ENCODE measurements at places on chromosomes 6 and 20.

DNA sequence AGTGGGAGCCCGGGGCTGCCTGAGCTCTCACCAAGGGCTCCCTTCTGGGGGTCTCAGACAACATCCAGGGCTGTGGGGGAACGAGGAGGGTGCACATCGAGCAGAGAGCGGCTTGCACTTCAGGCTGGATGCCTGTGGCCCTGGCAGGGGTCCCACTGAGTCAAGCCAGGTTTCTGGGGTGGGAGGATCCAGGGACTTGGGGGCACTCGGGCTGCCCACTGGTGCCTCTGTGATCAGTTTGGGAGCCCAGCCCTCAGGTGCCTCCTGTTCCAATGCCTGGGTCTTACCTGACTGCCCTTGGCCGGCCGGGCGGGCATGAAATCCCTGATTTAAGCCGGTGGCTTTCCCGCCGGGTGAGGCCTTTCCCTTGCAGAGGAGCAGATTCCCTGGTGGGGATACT lies 470 bp downstream of the COL20A1 start:
- DNase-seq = no peak

DNA sequence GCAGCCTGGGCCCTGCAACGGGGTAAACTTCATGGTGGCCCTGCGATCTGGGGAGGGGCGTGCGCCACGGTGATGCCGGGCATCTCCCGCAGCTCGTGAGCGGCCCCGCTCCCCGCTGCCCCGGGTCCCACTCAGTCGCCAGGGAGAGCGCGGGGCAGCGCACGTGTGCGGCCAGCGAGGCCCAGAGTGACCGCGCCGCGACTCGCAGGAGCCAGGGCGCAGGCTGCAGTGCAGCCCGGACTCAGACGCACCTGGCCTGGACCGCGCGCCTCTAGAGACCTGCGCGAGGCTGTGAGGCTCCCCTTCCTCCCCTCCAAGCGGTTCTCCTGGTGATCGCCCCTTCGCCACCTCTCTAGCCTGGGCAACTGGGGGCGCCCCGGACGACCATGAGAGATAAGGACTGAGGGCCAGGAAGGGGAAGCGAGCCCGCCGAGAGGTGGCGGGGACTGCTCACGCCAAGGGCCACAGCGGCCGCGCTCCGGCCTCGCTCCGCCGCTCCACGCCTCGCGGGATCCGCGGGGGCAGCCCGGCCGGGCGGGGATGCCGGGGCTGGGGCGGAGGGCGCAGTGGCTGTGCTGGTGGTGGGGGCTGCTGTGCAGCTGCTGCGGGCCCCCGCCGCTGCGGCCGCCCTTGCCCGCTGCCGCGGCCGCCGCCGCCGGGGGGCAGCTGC lies 652 bp downstream of the BMP6 start:
- no peak for DNase-seq

DNA sequence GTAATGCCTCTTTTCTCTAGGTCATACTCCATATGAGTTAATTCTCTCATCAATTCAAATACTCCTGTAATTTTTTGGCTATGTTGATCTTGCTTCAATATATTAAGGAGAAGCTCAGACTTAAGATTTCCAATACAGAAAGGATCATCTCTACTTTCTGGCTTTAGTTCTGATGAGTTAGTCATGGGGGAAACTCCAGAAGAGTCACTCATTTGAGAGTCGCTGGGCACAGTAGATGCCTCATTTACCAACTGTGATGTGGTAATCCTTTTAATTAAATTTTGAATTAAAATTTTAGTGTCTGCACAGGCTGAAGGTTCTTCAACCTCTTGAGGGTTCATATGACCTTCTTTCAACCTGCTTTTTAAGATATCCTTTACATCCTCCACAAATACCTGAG lies 38.5 kb downstream of the DST start:
- DNase-seq = no peak

DNA sequence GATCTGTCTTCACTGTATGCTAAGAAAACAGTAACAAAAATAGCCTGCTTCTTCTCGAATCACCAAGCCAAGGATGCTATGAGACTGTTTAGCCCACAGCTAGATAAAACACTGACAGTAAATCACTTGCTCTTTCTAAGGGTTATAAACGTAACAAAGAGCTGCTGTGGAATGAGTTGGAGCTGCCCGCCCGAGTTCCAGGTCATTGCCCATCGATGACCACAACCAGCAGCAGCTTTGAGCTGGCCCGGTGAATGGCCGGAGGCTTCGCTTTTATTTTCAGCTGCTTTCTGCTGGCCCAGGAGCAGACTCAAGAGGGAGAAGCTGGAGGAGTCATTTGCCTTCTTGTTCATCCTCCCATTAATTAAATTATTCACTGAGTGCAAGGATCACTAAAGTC lies 82.2 kb upstream of the CDH4 start:
- no peak for DNase-seq

DNA sequence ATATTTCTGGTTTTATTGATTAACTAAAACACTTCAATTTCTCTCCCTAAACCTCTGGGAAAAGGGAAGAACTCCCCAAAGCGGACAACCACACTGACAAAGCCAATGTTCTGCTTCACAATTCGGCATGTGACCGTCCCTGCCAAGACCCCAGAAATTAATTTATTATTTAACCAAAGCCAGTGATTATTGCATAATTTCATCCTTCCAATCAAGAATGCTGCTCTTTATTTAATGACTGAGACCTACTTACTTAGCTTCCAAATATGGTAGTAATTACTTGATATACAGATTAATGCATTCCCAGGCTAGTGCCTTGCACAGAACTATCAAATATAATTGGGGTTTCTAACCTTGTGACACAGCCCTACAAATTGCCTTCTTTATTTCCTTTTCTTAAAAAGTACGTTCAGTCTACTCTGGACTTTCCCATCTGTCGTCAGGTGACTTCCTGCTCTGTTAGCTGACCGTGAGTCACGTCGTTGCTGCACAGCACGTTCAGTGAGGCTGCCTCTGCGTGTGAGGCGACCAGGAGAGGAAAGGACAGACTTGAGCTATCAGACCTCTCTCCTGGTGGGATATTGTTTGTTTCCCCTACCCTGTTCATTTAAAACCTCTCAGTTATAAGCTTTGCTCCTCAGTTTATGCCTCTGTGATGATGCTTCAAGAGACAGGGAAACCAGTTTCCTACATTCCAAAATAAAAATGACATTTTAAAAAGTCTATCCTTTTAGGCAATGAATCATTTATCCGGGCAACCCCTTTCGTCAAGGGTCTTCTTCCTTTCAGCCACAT lies 55.7 kb upstream of the TNFAIP3 start:
- DNase-seq = no peak

- DNase-seq = no peak
These were observed 164.9 kb downstream of the UTRN start for GRCh38 chr6:144449911-144450597.

DNA sequence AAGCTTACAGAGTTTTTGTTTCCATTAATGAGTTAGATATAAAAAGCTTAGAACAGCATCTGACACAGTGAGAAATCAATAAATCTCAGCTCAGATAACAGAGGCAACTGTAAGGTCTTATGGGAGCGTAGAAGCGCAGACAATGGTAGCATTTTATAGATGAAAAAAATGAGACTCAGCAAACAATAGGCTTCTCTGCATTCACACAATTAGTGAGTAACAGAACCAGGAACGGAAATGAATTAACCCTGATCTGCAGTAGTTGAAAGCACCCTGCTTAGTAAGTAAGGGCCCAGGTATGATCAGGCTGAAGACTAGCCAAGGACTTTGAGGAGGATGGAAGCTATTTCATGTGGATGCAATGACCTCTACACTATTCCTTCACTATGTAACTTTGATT lies 147.2 kb upstream of the EYA4 start:
- no peak for DNase-seq

- DNase-seq = no peak
These were observed 283.1 kb downstream of the PREX1 start for GRCh38 chr20:48544402-48545339.

DNA sequence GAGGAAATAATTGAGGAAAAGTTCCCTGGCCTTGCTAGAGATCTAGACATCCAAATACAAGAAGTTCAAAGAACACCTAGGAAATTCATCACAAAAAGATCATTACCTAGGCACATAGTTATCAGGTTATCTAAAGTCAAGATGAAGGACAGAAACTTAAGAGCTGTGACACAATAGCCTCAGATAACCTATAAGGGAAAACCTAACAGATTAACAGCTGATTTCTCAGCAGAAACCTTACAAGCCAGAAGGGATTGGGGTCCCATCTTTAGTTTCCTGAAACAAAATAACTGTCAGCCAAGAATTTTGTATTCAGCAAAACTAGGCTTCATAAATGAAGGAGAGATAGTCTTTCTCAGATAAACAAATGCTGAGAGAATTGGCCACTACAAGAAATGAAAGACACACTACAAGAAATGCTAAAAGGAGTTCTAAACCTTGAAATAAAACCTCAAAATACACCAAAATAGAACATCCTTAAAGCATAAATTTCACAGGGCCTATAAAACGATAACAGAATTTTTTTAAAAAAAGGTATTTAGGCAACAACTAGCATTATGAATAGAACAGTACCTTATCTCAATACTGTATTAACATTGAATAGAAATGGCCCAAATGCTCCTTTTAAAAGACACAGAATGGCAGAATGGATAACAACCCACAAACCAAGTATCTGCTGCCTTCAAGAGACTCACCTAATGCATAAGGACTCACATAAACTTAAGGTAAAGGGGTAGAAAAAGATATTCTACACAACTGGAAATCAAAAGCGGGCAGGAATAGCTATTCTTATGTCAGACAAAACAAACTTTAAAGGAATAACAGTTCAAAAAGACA lies 9.7 kb downstream of the RNGTT start:
- DNase-seq = no peak

GRCh38 chr6:148747145-148747470 lies 278 bp downstream of the UST start:
- DNase-seq = no peak

GRCh38 chr20:13794667-13795066 lies 9.8 kb downstream of the NDUFAF5 start:
- DNase-seq = no peak

GRCh38 chr6:29853245-29853644 lies 25.6 kb downstream of the HLA-G start:
- no peak for DNase-seq

DNA sequence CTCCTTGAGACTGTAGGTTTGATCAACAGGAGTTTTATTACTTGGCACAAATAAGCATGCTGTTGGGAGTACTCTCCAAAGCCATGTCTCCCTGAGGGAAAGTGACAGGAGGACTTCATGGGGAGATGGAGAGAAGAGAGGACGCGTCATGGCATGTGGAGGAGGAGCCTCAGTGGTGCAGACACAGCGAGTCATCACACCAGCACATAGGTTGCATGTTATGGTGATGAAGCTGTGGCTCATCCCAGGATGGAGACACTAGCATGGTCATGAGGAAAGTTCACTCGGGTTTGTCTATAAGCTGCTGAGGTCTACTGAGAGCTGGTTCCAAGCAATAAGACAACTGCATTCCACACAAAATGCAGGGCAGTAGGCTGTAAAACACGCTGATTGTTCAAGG lies 13.2 kb upstream of the SSTR4 start:
- DNase-seq = no peak

DNA sequence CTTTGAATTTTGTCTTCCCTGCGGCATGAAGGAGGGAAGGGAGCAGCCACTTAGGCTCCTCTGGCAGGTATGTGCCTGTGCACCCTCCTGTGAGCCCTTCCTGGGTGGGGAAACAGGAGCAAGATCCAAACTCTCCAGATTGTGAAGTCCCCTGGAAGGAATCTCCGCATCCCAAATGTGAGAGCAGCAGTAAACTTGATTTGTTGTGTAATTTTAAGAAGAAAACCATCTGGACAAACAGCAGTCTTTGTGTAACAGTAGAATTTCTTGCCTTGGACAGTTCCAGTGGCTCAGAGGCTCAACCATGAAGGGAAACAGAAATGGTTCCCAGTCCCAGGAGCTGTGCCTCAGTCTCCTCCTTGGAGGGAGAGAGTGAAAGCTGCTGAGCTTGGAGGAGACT lies 39.7 kb downstream of the CDH26 start:
- no peak for DNase-seq

GRCh38 chr6:122676146-122676545 lies 65.9 kb downstream of the PKIB start:
- no peak for DNase-seq

GRCh38 chr6:159066483-159066882 lies 21.7 kb upstream of the TAGAP start:
- DNase-seq = no peak

DNA sequence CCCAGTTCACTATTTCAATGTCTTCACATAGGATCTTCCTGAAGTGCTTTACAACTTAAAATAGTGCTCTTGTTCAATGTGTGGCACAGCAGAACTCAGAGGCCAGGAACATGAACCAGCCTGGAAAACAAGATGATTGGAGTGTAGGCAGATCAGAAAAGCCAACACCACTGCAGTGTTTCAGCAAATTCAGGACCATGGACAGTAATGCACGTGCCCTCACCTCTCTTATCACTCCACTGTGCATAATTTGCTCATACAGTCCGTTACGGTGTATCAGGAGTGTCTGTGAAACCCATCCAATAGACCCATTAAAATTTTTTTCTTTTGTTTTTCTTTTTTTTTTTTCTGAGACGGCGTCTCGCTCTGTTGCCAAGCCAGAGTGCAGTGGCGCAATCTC lies 27.6 kb upstream of the HACE1 start:
- DNase-seq = no peak

DNA sequence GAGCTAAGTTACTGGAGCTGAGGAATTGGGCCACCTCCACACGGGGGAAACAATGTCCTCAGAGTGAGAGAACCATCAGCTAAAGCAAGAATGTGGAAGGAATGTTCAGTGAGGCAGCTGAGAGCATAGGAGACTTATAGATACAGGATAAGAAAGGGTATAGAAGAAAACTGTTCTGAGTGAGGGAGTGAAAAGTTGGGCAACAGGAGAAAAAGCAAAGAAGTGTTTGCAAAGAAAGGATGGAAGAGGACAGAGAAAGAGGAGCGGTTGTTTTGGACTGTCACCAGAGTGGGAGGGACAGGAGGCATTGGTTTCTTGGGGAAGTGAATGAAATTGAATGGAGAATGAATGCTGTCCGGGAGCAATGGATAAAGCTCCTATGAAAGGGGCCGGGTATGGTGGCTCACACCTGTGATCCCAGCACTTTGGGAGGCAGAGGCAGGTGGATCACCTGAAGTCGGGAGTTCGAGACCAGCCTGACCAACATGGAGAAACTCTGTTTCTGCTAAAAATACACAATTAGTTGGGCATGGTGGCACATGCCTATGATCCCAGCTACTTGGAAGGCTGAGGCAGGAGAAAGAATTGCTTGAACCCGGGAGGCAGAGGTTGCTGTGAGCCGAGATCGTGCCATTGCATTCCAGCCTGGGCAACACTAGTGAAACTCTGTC lies 296.5 kb downstream of the ADGB start:
- DNase-seq = no peak

All from hippocampal formation (tissue), 2 donors.